ENCODE measurements at places on chromosomes 2 and 18. TPM values are rescaled to one million over a fixed set of nuclear protein-coding genes. Genes with fewer than 3 reads are reported as not detected.
A peak's percentile ranks its signal among the peaks of the same experiment; 100 is the strongest.

GRCh38 chr2:240567872-240568677 lies at the start of gene RNPEPL1:
TSS of gene RNPEPL1 (plus strand) at chr2:240568484. CDS start at chr2:240568587, 103 bp downstream.
- peak; percentile 55 for DNase-seq

The PSMA8 gene
- total RNA-seq: 1.3 TPM

DNA sequence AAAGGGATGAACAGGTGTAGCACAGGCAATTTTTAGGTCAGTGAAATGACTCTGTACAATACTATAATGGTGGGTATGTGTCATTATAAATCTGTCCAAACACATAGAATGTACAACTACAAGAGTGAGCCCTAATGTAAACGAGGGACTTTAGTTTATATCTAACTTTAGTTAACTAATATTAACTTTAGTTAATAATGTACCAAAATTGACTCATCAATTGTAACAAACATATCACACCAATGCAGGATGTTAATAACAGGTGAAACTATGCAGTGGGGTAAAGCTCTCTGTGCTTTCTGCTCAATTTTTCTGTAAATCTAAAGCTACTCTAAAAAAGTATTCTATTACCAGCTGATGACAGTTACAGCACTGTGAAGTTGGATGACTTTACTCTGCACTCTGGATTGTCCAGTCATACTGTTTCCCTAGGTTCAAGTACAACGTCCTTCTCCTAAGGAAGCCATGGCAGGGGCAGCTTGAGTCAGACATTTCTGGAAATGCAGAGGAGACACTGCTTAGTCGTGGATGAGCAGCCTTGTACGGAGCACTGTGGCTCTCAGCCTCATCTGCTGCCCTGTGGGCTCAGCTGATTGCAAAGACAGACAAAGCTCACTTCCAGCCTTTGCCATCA lies 26.1 kb downstream of the TGFA start:
- no peak for DNase-seq

DNA sequence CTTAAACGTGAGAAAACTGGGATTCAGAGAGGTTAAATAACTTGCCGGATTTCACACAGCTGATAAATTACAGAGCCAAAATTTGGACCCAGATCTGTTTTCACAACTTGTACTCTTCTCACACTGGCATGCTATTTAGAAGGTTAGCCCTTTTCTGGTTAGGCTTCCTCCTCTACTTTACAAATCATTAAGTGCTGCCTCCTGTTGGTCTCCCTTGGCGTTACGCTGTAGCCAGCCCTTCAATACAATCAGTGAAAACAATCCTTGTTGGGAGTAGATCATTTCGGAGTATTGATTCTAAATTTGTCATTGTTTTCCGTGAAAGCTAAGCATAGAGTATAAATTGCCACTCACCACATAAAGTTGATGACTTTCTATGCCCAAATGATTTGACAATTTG lies 153.5 kb downstream of the ARHGAP15 start:
- DNase-seq: peak; percentile 48

The YPEL5 gene
- 43.3 TPM for total RNA-seq

The CD207 gene
- total RNA-seq: not detected

GRCh38 chr2:53508667-53509066 lies 258.9 kb upstream of the CHAC2 start:
- DNase-seq: no peak

- no peak for DNase-seq
Measured at GRCh38 chr2:61057562-61057961, 8.1 kb upstream of the SANBR start.

DNA sequence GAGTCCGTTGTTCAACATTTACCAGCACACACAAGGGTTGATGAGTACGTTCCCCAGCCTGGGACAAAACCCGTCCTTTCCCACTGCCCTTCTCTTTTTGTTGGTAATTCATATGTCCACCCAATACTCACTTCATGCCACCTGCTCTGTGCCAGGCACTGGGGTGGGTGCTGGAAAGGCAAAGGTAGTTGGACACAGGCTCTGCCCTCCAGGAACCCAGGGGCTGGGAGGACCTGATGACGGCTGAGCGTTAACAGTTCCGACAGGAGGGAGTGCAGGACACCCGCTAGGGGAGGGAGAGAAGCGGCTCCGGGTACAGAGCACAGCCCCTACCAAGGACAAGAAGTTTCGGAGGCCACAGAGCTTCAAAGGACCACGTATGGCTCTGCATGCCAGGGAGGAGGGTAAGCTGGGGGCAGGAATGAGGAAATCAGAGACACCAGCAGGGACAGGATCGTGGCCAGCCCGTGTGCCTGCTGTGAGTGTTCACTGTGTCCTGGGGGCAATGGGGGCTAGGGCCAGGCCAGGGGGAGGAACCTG lies 134.1 kb upstream of the GPC1 start:
- no peak for DNase-seq

The MYO7B gene
- 0.14 TPM for total RNA-seq

DNA sequence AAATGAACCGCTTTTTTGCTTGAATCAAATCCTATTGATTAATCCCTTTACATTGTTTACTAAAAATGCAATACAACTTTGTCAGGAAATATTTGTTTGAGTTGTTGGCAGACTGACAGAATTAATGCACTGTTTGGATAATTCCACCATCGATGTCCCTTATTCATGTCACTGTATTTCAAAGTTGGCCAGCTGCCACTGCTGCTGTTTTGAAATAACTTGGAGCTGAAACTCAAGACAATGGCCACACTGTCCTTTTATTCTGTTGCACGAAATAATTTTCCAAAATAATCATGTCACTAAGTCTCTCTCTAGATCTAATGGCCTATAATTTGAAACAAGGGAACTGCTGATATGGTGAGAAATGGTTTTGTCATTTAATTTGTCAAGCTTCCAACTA lies 55.2 kb upstream of the PAX3 start:
- DNase-seq: no peak

GRCh38 chr18:23284629-23285028 lies 149.3 kb downstream of the CABLES1 start:
- DNase-seq: peak; percentile 44

- peak; percentile 24 for DNase-seq
Measured at GRCh38 chr2:231554748-231555545, 24.7 kb upstream of the NMUR1 start.

- no peak for DNase-seq
Measured at GRCh38 chr2:61456070-61456745, 14.7 kb downstream of the USP34 start.

The SMCHD1 gene
- 86.0 TPM for total RNA-seq

The REG3A gene
- total RNA-seq: not detected

- DNase-seq: no peak
Measured at GRCh38 chr18:8519102-8519501, 90.1 kb upstream of the RAB12 start.

DNA sequence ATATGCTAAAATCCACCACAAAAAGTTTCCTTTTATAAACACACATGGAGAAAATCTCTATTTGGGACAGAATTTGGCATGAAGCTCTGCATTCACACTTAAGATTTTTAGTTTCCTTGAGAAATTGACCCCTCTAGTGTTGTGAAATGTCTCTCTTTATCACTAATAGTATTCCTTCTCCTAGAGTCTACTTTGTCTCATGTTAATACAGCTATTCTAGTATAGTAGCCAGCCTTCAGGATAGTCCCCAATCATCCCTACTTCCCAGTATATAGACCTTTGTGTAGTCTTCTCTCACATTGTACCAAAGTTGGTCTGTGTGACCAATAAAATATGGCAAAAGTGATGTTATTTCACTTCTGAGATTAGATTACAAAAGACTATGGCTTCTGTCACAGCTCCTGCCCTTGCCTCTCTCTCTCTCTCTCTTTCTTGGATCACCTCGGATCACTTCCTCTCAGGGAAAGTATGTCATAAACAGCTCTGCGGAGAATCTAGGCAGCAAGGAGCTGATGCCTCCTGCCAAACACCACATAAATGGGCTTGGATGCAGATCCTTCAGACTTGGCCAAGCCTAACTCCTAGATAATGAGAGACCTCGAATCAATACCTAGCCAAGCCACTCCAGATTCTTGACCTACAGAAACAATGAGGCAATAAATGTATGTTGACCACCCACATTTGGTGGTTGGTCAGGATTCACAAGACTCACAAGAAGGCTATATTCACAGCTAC lies 59.7 kb upstream of the NABP1 start:
- no peak for DNase-seq

GRCh38 chr2:203330434-203330833 lies 2.2 kb downstream of the ABI2 start:
- no peak for DNase-seq

All from activated CD4-positive, alpha-beta memory T cell treated with anti-CD3 and anti-CD28 coated beads for 36 hours (primary cell).